DMS79 (cell line): ENCODE measurements at places on chromosomes 5 and 9.

DNA sequence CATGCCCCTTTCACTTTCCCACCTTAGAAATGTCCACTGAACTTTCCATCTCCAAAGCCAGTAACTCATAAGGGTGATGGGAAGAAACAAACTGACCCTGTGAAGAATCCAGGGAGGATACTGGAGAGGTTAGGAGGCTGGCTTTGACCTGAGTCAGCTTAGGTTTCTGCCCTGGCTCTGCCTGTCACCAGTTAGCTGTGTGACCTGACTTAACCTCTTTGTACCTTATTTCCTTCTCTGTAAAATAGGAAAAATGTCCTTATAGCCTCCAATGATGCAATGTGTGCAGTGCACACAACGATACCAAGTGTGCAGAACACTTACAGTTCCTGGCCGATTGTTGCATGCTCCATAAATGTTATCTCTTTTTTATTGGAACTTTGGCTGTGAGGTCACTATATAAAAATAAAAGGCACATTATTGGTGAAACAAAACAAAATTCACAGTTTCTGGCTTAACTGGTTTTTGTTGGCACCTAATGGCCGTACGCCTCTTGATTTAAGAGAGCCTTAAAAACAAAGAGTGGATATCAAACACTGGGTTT is 37.8 kb downstream of the GABRP start:
- no peak for DNase-seq

- DNase-seq, result no peak
Measured at GRCh38 chr5:117209479-117209878, 634.9 kb upstream of the SEMA6A start.

- no peak for DNase-seq
Measured at GRCh38 chr5:146744068-146744745, 134.3 kb downstream of the PPP2R2B start.

GRCh38 chr5:177568326-177568725 is 14.0 kb upstream of the FAM193B start:
- no peak for DNase-seq

- no peak for DNase-seq
Measured at GRCh38 chr9:87324613-87325194, 173.0 kb upstream of the DAPK1 start.
